Hepatocyte (in vitro differentiated cells): ENCODE measurements at places on chromosomes 7 and 10. TPM values are rescaled to one million over a fixed set of nuclear protein-coding genes. Genes with fewer than 3 reads are reported as not detected.

GRCh38 chr10:74983383-74983782, 128.1 kb upstream of the SAMD8 start:
- DNase-seq, result no peak

DNA sequence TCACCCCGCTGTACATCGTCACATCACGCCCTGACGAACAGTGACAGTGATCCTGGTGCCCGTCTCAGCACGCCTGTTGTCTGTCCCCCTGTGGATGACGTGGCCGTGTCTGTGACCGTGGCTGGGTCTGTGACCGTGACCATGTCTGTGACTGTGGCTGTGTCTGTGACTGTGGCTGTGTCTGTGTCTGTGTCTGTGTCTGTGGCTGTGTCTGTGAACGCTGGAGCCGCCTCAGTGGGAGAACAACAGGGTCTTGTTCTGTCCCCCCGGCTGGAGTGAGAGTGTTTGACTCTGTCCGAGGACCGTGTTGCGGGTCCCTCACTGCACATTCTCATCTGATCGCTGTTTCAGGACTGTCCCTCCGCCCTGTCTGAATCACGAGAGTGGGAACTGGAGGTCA, 202.2 kb downstream of the TCERG1L start:
- no peak for DNase-seq

- DNase-seq, result no peak
Measured at GRCh38 chr10:51878695-51879094, 179.3 kb upstream of the CSTF2T start.

DNA sequence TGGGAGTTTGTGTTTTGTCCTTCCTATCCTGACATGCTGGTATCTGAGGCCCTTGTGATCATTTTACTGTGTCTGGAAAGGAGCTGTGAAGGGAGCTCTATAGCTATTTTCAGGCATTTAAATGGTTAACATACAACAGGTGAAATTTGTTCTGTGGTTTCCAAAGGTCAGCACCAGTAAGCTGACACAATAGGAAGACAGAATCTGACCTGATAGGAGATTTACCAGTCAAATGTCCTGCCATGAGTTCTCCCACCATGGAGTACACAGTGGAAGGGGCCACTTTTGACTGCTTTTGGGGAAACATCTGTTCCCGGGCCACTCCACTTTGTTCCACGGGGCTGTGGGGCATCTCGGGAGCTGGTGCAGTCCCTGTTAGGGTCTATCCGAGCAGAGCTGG, 17.6 kb downstream of the FKBP6 start:
- no peak for DNase-seq

DNA sequence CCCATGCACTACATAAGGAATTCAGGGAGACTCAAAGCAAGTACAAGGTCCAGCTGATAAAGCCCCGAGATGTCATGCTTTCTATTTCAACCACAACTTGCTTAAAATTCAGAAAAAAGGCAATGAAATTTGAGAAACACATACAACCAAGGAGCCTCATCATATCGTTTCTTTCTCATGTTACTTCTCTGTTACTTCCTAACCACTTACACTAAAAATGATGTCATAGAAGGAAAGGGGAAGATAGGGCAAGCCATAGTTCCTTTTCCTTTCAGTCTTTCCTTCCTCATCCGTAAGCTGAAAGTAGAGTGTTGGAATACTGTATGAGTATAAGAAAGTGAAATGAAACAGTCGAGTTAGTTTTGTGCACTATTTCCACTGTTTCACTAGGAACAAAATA, 27.9 kb upstream of the CDK14 start:
- DNase-seq, result no peak

DNA sequence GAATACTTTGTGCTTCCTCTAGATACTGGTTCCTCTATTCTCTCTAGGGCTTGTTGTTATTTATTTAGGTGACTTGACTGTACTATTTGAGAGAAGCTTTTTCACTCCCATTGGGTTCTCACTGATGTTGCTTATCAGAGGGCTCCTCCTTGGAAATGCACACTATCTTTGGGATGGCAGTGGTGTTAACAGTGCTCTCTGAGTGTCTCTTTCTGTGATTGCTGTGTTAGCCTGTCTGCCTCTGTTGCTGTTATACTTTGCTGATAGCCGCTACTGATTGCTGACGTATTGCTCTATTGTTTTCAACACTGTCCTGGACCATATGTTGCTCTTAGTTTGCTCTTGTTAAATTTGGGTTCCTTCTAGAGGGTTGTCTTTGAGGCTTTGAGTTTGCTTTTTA, 34.7 kb downstream of the ZNF33A start:
- no peak for DNase-seq

DNA sequence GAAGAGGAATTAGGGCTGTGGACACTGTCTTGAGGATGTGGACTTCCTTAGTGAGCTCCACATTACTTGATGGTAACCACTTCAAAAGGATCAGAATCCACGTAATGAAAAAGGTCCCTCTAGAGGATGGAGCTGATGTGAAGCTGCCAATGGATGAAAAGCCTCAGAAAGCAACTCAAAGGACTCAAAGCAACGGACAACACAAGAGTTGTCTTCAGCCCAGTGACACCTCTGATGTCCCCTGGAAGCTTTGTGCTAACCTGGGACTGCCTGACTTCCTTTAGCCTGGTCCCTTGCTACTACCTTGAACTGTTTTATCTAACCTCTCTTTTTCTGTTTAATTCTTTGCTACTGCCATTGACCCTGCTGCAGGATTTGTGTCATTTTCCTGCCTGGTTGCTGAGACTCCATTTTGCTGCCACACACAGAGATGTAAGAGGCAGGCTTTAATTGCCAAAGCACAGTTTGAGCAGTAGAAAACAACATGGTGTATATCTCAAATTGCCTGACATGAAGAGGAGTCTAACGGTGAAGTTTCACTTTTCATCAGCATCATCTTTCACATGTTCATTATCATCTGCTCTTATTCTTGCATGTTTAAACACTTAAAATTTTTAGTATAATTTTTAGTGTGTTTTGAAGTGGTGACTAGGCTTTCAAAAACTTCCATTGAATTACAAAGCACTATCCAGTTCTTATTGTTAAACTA, 11.1 kb upstream of the SGCE start:
- DNase-seq, result no peak

- no peak for DNase-seq
Measured at GRCh38 chr7:821688-822087, 10.6 kb upstream of the SUN1 start.

GRCh38 chr7:73448609-73449008, 15.0 kb downstream of the FZD9 start:
- DNase-seq, result no peak

DNA sequence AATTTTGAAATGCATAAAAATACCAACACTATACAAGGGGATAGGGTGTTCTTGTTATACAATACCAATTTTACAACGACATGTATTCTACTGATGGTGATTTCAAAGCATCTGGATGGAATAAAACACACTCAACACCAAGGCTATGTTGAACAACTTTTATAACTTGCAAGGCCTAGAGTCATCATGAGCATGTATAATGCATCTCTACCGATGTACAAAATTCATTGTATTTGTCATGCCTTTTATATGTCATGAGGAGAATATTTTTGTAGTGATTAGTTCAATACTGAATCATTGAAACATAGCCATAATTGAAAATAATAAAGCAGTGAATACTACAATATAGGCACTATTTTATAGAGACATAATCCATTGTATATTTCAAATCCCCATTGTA, 160.2 kb downstream of the ETV1 start:
- DNase-seq, result no peak

GRCh38 chr10:119197921-119198320, 9.4 kb upstream of the GRK5 start:
- no peak for DNase-seq

GRCh38 chr10:27319752-27320431, 79.3 kb upstream of the ACBD5 start:
- peak; percentile 59 for DNase-seq

DNA sequence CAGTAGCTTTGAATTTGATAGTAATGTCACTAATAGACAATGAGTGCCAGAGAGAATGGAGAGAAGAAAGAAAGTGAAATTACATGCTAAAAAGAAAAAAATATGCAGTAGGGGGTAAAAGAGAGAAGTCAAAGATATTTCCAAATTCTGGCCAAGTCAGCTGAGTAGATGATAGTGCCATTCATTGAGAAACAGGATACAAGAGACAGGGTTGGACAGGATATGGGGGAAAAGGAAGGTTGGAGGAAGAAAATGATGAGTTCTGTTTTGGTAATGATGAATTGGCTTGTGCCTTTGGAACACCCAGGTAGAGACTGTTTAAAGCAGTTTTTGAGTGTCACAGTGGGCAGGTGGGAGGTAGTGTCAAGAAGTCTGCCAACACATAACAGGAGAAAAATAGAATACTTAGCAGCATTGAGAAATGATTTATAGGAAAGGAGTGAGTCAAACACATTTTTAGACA, 78.3 kb downstream of the LRRC17 start:
- DNase-seq, result no peak

- DNase-seq, result no peak
Measured at GRCh38 chr7:15341817-15342216, 220.0 kb downstream of the AGMO start.

DNA sequence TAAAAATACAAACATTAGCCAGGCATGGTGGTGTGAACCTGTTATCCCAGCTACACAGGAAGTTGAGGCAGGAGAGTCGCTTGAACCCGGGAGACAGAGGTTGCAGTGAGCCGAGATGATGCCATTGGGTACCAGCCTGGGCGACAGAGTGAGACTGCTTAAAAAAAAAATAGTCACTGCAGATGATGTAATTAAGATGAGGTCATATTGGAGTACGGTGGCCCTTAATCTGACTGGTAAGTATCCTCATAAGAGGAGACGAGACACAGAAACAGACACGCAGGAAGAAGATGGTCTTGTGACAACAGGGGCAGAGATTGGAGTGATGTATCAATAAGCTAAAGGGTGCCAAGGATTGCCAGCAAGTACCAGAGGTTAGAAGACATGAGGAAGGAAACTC, 156.0 kb downstream of the FAM107B start:
- no peak for DNase-seq

- DNase-seq, result peak; percentile 24
Measured at GRCh38 chr10:8051109-8051821, 3.2 kb upstream of the GATA3 start.

DNA sequence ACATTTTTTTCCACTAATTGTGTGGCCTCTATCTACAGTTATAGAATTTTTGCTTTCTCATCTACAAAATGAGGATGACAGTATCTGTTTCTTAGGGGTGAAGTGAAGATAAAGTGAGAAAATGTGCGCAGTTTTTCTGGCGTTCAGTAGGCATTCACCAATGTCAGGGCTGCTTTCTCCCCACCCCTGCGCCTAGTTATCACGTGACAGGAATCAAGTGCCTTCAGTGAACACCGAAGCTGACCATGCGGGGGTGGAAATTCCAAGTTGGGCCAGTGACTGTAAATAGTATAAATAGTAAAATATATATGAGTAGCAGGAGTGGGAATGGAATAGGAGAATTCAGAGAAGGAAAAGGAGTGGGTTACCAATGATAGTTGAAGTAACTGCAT, 77.4 kb downstream of the TAF3 start:
- no peak for DNase-seq

DNA sequence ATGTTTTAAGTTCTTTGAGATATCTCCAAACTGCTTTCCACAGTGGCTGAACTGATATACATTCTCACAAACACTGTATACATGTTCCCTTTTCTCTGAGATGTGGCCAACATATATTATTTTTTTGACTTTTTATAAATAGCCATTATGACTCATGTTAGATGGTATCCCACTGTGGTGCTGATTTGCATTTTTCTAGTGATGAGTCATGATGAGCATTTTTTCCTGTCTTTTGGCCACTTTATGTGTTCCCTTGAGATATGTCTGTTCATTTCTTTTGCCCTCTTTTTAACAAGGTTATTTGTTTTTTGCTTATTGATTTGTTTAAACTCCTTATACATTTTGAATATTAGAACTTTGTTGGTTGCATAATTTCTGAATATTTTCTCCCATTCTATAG, 1055.1 kb downstream of the NXPH1 start:
- peak; percentile 10 for DNase-seq

GRCh38 chr10:70651661-70652060, 20.6 kb upstream of the ADAMTS14 start:
- no peak for DNase-seq

- DNase-seq, result no peak
Measured at GRCh38 chr10:120813085-120813484, 38.1 kb upstream of the WDR11 start.

- DNase-seq, result peak; percentile 79
Measured at GRCh38 chr7:69800495-69800894, 202.2 kb downstream of the AUTS2 start.

GRCh38 chr10:74988832-74989561, 122.5 kb upstream of the SAMD8 start:
- no peak for DNase-seq

DNA sequence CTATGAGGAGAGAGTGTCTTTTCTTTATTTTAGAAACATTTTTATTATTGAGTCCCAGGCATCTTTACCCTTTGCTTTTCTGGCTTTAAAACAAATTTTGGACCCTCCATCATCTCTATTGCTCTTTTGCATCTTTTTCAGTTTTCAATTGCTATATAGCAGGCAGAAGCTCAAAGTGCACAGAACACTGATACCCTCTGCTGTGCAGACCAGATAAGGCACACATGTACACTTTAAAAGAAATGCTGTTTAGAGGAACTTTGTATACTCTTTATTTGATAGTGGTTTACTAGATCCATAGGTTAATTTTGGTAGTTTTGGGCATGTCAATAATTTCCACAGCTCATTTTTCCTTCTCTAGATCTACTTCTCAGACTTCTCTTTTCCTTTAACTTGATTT, 324.2 kb downstream of the SH2D4B start:
- DNase-seq, result peak; percentile 11

DNA sequence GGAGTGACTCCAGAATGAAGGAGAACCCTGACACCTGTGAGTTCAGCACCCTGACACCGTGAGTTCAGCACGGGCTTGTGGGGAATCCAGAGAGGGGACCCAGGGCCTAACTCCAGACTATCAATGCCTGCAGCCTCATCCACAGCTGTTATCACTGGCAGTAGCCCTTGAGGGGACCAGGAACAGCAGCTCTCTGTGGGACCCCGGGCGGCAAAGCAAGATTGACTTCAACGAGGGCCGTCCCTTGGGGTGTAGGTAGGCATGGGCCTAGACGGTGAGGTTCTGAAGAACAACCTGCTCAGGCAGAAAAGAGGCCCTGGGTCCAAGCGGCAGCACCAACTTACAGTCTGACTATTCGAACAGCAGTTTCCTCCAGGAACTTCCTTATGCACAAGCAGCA, 8.9 kb downstream of the GRID1 start:
- DNase-seq, result no peak

Gene GPR146
- total RNA-seq, result 5.2 and 6.5 TPM in 2 replicates

Gene ADRA2A
- total RNA-seq, result 1.6 and 1.9 TPM in 2 replicates

Gene OR2A5
- total RNA-seq, result 0.44 and 0.77 TPM in 2 replicates

Gene CRYGN
- total RNA-seq, result not detected in 2 replicates

Gene PTPRZ1
- total RNA-seq, result 3.4 and 5.0 TPM in 2 replicates

Gene SFTPA1
- not detected in 2 replicates for total RNA-seq
